HAP-1 (cell line): ENCODE measurements at places on chromosomes 4 and X.

DNA sequence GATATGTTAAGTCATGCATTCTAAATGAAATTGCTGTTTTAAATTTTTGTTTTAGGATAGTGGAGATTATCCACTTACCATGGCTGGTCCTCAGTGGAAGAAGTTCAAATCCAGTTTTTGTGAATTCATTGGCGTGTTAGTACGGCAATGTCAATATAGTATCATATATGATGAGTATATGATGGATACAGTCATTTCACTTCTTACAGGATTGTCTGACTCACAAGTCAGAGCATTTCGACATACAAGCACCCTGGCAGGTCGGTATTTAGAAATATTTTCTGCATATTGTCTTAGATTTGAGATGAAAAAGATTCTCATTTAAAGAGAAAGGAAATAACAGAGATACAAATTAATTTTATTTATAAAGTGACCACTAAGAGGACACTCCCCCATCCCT lies 83.6 kb downstream of the STAG2 start:
- no peak for DNase-seq

DNA sequence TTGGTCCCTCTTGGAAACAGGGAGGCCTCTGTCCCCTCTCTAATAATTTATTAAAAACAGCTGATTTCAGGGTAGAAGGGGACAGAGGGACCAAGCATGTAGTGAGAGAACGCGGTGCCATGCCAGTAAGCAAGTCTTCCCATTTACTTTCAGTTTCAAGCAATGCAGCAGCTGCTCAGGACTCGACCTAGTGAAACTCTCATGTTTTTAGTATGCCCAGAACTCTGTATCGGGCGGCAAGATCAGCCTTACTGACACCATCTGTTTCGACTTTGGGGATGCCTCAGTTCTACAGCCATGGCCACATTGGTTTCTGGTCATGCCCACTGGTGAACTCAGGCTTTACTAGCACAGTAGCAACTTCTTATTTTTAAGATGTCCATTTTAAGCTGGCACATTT lies 40.6 kb downstream of the ZNF81 start:
- DNase-seq, result no peak

GRCh38 chr4:94304365-94304971 lies 38.2 kb downstream of the HPGDS start:
- peak; percentile 45 for DNase-seq

- no peak for DNase-seq
Measured at GRCh38 chr4:24476282-24476681, 108.1 kb downstream of the DHX15 start.
